Small intestine (tissue), 16 donors: ENCODE measurements at places on chromosomes 6 and 20. TPM values are rescaled to one million over a fixed set of nuclear protein-coding genes. Genes with fewer than 3 reads are reported as not detected.
A peak's percentile ranks its signal among the peaks of the same experiment; 100 is the strongest.

GRCh38 chr6:132400883-132401617 lies at the start of gene MOXD1:
Gene MOXD1, minus strand, starts transcription at chr6:132401475. Its CDS starts 49 bp downstream, at chr6:132401426.
- peak; percentile 58 for DNase-seq

Gene FAM83D
- 2.5 TPM for polyA plus RNA-seq

DNA sequence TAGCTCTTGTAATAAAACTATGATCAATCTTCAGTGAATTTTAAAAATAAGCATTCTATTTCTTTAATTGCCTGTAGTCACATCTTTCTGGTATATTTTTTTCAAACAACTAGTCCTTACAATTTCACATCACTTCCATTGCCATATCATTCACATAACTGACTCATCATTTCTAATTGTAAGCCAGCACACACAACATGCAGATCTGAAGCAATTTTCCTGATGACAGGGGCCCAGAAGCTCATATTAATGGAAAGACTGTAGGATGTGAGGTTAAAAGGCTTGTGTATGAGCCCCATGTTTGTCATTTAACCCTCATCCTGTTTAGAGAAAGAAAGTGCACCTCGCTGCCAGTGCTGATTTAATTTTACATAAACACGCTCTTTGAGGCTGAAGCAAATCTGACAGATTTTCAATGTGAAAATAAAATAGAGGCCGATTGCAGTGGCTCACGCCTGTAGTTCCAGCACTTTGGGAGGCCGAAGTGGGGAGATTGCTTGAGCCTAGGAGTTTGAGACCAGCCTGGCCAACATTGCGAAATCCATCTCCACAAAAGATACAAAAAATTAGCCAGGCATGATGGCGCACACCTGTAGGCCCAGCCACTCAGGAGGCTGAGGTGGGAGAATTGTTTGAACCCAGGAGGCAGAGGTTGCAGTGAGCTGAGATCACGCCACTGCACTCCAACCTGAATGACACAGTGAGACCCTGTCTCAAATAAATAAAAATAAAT lies 40.1 kb upstream of the LTV1 start:
- DNase-seq = no peak

Gene SPEF1
- polyA plus RNA-seq = not detected

Gene COL20A1
- 0.09 TPM for polyA plus RNA-seq

- no peak for DNase-seq
Measured at GRCh38 chr20:25355011-25355595, 35.5 kb downstream of the ABHD12 start.

DNA sequence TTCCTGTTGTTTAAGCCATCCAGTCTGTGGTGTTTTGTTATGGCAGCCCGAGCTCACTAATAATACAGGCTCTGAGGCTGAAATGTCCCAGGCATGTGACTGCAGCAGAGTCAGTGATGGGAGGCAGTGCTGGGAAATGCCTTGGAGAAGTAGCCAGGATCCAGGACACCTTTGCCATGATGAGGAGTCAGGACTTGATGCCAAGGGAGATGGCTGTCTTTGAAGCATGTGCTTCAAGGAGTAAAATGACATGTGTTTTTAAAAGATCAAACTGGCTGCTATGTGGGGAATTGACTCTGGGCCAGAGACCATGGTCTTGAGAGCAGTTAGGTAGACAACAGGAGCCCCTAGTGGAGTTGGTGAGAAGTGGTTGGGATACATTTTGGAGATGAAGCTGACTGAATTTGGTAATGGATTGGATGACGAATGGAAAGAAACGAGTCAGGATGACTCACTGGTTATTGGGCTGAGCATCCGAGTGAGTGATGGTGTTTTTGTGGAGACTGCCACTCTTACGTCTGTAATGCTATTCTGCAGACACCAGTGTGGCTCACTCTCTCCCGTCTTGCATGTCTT lies 322.2 kb downstream of the PLCB1 start:
- DNase-seq = no peak

Gene HFE
- 7.3 TPM for polyA plus RNA-seq

DNA sequence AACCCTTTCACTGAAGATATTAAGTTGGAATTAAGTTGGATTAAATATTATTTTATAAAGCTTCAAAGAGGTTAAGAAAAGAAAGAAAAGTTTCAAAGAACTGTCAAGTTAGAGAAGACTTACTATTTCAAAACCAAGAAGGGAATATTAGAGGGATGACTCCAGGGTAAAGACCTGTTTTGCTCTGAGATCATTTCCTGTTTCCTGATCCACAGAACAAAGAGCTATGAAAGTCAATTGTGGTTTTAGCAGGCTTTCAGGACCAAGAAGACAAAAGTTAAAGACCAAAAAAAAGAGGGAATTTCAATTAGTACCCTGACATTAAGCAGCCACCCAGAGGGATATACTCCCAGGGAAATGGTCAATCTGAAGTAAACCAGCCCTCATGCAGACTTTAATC lies 19.4 kb downstream of the ESF1 start:
- DNase-seq = no peak
